Anterior cingulate cortex (tissue), 58 donors: ENCODE measurements at places on chromosomes 12 and 14.

- DNase-seq, result no peak
These were observed 570.0 kb downstream of the SLC16A7 start for GRCh38 chr12:60165781-60166180.

DNA sequence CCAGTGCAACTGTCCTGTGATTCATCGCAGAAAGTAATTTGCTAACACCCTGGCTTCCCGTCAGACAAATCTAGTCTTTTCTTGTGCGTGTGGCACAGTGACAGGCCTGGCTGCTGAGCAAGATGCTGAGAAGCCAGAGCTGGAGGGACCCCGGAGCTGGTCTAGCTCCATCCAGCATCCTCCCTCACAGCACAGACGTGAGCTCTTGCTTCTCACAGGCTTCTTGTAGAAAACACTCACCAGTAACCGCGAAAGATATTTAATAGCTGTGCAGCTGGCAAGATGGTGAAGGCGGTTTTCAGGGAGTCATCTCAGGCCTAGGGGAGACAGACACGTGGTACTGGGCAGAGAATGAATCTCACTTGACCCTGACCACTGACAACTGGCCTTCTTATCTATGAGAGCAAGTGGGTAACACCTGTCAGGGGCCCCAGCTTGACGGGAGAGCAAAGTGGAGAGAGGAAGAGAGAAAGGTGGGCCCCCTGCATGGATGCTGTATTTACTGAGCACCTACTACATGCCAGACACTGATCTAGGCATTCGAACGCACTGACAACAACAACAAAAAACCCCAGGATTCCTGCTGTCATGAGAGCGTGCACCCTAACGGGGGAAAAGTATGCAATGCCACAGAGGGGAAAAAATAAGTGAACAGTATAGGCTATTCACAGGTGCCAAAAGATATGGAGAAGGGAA, 63.3 kb downstream of the CCDC88C start:
- DNase-seq, result no peak

DNA sequence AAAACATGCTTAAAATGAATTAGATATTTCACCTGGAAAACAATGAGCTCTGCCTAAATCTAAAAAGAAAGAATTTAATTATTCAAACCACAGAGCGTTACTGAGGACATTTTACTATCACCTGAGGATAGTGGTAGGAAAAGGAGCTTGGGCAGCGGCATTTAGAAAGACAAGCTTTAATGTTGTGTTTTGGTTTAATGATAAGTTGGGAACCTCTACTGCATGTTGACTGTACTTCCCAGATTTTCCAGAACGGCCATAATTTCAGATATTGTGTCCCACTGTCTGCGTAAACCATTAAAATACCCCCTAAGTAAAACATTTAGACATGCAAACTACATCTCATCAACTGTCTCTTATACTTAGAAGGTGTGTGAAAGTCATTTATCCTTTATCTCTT, 55.4 kb downstream of the CPM start:
- no peak for DNase-seq

DNA sequence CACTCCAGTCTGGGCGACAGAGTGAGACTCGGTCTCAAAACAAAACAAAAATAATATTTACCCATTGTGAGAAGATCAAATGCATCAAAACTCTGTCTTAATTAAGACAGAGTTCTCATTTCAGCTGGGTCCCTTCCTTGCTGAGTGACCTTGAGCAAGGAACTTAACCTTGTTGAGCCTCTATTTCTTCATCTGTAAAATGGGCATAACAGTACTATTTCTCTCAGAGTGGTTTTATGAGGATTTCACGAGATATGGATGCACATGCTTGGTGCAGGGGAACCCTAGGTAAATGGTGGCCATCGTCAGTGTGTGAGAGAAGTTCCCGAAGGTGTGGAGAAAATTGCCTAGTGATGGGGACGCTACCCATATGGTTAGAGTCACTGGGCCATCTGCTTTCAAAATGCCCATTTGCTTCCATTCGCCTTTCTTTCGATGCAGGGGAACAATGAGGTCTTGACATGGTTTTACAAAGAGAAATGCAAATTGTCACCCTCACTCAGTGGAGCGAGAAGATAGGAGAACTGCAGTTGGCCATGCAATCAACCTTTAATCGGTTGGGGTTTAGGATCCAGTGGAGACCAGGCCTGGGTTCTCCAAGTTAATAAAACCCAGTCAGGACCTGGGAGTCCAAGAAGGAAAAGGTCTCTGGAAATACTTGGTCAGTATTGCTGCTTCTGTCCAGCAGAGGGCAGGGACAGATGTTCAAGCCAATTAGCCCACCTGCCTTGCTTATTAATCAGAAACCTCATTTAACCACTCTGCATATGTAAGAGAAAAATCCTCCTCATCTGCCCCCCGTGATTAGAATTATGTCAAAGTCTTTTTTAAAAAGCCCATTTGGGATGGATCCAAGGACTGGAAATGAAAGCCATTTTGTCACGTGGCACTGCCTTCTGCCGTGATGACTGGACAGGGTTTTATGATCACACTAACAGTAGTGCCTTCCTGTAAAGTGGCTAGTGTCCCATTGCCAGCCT, 37.2 kb downstream of the CFAP251 start:
- no peak for DNase-seq

DNA sequence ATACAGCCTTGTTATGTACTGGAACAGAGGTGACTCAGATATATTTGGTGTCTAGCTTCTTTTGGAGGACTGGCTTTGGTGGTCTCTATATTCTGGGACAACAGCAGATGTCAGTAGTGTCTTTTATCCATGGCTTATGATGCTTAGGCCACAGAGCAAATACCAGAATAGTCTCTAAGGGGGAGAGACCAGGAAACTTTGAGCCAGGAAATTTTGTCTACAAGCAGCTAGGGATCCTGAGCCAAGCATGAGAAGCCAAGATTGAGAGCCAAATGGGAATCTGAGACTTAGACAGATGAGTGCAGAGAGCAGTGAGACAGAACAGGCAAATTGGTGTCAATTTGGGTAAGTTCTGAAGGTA, 28.4 kb upstream of the PTPRR start:
- no peak for DNase-seq

DNA sequence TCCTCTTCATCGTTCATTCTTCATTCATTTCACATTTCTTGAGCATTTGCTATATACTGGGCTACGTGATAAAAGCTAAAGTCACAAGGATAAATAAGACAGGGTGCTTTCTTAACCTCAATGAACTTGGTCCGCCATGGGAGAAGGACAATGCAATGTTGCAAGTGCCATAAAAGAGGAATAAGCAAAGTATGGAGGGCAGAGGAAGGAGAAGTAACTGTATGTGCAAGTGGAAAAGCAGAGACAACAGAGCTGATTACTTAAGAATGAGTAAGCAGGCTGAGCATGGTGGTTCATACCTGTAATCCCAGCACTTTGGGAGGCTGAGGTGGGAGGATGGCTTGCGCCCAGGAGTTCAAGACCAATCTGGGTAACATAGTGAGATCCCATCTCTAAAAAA, 14.4 kb downstream of the AREL1 start:
- DNase-seq, result no peak

DNA sequence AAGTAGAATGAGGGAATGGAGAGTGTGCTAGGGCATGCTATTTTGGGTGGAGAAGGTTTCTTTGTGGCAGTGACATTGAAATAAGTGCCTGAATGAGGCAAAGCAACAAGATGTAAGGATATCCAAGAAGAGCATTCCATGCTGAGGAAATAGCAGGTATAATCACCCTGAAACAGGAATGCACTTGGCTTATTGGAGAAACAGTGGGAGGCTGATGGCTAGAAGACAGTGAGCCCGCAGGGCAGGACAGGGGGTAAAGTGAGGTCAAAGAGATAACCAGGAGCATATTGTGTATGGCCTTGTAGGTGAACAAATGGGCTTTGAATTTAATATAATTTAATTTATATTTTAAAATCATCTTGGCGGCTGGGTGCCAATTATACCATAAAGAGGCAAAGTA, 877.0 kb downstream of the DIO2 start:
- no peak for DNase-seq

- DNase-seq, result no peak
These were observed 1304.7 kb upstream of the FLRT2 start for GRCh38 chr14:84225268-84225667.

- no peak for DNase-seq
These were observed 54.8 kb downstream of the FNTB start for GRCh38 chr14:65041434-65041915.

DNA sequence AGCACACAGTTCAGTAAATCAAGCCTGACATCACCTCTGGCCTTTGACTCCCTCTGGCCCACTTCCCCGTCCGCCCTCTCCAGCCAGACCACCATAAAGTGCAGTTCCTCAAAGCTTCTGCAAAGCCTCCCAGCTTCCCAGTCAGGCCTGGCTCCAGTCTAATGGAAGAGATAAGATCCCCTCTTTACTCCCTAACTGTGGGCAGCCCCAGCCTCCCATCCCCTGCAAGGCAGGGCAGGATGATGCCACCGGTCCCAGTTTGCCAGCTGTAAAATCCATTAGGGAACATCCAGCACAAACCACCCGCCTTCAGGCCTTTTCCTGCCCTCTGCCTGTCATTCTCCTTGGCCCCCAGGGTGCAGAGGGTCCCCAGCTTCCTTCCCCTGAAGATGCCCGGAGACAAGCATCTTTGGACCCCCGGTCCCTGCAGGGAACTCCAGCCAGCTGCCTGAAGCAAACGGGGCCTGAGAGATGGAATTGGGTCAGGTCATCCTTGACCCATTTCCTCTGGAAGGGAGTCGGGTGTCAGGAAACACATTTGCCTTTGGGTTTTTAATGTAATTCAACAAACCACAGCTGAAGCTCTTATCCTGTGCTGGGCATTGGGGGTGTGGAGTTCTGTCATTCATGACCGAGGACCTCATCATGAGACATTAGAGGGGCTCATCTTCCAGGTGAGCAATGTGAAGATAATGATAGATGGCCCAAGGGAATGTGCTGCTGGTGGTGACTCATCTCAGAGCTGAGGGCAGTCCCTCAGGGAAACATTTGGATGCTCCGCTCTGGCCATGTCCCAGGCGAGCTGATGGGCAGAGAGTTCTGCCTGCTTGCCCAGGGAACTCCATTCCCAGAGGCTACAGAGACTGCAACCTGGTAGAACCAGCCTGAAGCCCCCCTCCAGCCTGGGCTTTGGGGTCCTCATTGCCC, 93.8 kb upstream of the CLMN start:
- DNase-seq, result no peak

GRCh38 chr14:80087411-80087810, 123.9 kb downstream of the DIO2 start:
- no peak for DNase-seq

- no peak for DNase-seq
These were observed 197.1 kb downstream of the EFCAB11 start for GRCh38 chr14:89757313-89757939.

GRCh38 chr14:103198131-103199105, 75.2 kb downstream of the TNFAIP2 start:
- no peak for DNase-seq

- no peak for DNase-seq
These were observed 140.6 kb downstream of the EGLN3 start for GRCh38 chr14:33810308-33810707.

GRCh38 chr12:98371419-98371818, 144.0 kb upstream of the TMPO start:
- no peak for DNase-seq
